Fibroblast of skin of right biceps (primary cell): ENCODE measurements at places on chromosomes 2 and 18.

GRCh38 chr2:72316774-72317173, 169.1 kb upstream of the CYP26B1 start:
- no peak for DNase-seq

DNA sequence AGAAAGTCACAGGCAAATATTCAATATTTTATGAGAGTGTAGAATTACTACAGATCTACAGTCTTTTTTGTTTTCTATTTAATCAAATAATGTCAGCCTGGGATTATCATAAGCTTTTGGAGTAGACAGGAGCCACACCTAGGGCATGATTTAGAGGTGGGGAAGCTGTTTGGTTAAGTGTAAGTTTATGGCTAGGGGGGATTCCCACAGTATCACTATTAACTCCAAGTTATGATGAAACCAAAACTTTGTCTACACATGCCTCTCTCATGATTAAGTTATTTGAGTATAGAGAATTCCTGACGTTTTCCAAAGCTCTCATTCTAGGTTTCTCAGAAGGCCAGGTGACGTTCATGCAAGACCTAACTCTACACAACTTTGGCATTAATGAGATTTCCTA, 2.1 kb downstream of the SERPINB10 start:
- no peak for DNase-seq

- DNase-seq, result no peak
Observed at GRCh38 chr2:146814971-146815370, 1029.9 kb upstream of the ACVR2A start.

DNA sequence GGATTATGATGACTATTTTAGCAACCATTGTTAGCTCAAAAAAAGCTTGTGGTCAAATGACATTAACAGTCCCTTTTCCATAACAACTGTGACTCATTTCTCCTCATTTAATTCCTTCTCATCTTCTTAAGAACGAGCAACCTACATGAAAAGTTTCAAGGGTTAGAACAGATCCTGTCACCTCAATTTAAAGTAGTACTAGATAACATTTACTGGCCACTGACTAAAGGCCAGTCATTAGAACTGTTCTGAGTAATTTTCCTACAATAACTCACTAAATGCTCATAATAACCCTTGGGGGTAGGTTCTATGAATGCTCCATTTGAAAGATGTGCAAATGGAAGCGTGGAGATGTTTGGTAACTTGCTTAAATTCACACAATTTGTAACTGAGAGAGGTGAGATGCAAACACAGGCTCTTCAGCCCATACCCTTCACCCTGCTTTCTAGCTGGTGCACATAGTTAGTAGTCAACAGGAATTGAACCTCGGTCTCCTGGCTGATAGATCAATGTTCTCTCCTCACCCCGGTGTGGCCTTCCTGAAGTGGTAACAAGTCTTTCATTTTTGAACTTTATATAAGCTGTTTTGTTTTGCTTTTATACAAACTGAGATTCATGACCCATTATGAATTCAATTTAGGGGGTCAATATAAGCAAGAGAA, 212.5 kb downstream of the SETBP1 start:
- no peak for DNase-seq

DNA sequence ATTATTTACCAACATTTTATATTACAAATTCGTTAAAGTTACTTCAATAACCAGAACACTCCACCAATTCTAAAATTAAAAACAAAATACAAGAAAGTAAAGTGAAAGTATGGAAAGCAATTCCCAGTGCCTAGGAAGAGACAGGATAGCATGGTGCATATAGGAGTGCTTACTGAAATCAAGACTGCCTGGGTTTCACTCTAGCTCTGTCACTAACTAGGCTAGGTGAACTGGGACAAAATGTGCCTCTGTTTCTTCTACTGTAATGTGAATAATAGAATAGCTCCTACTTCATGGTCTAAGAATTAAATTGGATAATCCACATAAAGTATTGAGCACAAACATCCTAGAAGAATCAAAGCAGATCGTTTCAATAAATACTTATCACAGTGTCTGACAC, 22.6 kb downstream of the STK17B start:
- DNase-seq, result no peak

- DNase-seq, result peak; percentile 51
Observed at GRCh38 chr2:220144411-220144810, 517.0 kb downstream of the SLC4A3 start.
